ENCODE measurements at places on chromosomes 1 and 21. TPM values are rescaled to one million over a fixed set of nuclear protein-coding genes. Genes with fewer than 3 reads are reported as not detected.

F13B gene
- polyA plus RNA-seq = not detected

SLC45A1 gene
- 0.44 TPM for polyA plus RNA-seq

TSNAX gene
- 19.4 TPM for polyA plus RNA-seq

DNA sequence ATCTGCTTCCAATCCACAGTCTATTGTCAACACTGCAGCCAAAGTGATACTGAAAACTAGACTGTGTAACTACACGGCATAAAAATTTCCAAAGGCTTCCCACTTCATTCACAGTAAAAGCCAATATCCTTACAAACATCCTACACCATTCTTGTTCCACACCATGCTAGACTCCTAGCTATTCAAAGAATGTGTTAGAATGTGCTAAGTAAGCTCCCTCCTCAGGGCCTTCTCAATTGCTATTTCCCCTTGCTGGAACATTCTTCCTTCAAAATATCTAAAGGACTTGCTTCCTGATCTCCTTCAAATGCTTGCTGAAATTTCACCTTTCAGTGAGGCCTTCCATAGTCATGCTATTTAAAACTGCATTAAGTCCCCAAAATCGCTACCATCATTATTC, 228.1 kb downstream of the AKT3 start:
- DNase-seq = no peak

DNA sequence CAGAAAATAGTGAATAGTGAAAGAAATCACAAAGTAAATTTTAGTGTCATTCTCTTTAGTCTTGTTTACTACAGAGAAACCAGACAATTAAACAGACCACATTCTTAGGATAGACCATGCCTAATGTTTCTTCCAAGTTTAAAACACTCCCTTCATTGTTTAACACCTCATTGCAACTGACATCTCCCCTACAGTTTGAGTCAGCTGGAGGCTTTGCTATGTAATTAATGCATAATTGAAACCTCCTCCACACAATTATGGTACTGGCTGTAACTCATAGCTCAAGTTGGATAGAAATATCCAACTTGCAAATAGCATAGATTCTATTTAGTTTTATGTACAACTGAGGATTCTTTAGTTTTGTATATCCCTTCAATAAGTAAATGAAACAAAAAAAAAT, 35.2 kb upstream of the B3GALT2 start:
- DNase-seq = peak; percentile 8

DNA sequence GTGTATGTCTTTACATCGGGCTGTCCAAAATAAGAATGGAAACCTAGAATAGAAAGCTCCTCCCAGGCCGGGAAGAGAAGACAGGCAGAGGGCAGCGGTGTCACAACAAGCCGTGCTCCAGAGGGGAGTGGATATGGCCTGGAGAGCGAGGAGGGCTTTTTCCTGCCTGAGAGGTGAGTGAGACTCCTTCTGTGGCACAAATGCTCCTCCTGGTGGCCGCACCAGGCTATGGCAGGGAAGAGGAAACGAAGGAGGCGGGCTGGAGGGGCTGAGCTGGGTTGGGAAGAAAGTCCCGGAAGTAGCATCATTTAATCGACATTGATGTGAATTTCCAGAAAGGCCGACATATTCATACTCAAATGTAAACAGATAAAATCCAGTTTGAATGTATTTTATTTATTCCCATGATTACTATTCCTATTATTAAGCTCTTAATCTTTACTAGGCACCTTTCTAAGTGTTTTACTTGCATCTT, 54.7 kb downstream of the MEF2D start:
- DNase-seq = peak; percentile 13

DNA sequence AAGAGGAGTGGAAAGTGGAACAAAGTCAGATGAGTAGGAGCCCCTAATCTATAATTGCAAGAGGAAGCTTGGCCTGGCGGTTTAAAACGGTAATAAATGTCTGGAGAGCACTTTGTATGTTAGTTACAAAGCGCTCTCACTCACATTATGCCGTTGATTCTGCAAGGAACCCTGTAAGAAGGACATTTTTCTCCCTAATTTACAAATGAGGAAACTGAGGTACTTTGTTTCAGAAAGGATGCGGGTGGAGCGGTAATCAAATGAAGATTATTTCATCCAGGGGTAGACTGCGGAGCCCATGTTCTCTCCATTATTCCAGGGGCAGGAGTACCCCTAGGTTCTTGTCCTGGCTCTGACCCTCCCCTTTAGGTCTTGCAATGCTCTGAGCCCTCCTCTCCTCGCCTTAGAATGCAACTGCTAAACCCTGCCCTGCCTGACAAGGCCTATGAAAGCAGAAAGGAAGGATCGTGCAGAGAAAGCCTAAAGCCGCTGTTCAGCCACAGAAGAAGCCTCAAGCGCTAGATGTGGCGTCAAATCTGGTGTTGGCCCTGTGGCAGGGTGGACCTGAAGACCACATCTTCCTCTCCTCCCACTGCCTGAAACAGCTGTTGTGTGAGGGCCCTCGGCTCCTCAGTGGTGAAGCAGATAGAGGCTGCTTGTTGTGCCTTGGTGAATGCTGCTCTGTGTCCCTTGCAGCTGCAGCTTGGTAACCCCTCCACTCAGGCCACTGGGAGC, 588 bp upstream of the PACC1 start:
- DNase-seq = no peak

GRCh38 chr1:41072051-41072450, 50.5 kb upstream of the SLFNL1 start:
- peak; percentile 28 for DNase-seq

- DNase-seq = no peak
Measured at GRCh38 chr1:8879464-8879921, 1.0 kb upstream of the ENO1 start.

- no peak for DNase-seq
Measured at GRCh38 chr21:15768045-15768601, 38.3 kb downstream of the USP25 start.

GRCh38 chr1:20413776-20414140, 72.3 kb downstream of the CAMK2N1 start:
- no peak for DNase-seq

GRCh38 chr1:95216292-95216990, 17.6 kb upstream of the RWDD3 start:
- no peak for DNase-seq

DNA sequence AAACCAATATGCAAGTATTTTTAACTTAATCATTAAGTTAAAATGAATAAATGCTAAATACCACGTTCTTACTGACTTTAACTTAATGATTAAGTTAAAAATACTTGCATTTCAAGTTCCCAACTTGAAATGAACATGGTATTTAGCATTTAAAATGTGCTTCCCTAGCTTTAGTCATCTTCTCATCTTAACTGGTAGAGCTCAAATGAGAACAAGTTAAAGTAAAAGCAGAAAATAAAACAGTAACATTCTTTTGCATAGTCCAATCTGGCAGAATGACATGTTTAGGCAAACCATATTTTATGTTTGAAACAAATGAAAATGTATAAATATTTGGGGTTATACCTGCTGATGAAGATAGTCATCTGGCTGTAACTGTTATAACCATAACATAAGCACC, 186.0 kb downstream of the APP start:
- no peak for DNase-seq

Measured in BJ (cell line).